ENCODE measurements at places on chromosomes 5 and 9.

- DNase-seq = no peak
Measured at GRCh38 chr9:70945301-70945700, 176.1 kb downstream of the TRPM3 start.

GRCh38 chr9:3323714-3324113 is 202.1 kb downstream of the RFX3 start:
- no peak for DNase-seq

- DNase-seq = no peak
Measured at GRCh38 chr5:43616535-43616934, 13.6 kb downstream of the NNT start.

DNA sequence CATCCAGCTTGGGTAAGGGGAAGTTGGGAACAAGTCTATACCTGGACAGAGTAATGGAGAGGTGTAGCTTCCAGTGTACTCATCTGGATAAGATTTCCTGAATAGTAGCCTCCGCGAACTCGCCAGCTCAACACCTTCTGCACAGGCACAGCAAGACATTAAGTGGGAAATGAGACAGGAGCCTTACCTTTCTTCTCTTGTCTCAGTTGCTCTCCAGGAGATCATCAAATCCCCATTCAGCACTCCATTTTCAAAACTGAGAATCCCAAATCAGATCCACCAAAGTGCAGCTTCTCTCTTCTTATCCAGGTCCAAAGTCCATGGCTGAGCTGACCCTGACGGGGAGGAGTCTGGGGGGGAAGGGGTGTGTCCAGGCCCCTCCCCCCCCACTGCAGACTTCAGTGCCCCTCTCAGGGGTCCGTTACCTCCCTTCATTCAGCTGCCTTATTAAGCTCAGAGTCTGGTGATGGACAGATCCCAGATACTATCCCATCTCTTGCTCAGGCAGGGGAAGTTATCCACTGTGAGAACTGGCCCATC is 5.9 kb upstream of the MGAT1 start:
- DNase-seq = no peak

GRCh38 chr5:177526191-177526590 is 9.4 kb upstream of the DDX41 start:
- DNase-seq = no peak

- DNase-seq = no peak
Measured at GRCh38 chr9:79242489-79242888, 329.3 kb upstream of the TLE4 start.

Measured in activated B cell treated with CpG ODN at 0.5 μM for 24 hours (primary cell).